ENCODE measurements at places on chromosomes 5 and 9.

DNA sequence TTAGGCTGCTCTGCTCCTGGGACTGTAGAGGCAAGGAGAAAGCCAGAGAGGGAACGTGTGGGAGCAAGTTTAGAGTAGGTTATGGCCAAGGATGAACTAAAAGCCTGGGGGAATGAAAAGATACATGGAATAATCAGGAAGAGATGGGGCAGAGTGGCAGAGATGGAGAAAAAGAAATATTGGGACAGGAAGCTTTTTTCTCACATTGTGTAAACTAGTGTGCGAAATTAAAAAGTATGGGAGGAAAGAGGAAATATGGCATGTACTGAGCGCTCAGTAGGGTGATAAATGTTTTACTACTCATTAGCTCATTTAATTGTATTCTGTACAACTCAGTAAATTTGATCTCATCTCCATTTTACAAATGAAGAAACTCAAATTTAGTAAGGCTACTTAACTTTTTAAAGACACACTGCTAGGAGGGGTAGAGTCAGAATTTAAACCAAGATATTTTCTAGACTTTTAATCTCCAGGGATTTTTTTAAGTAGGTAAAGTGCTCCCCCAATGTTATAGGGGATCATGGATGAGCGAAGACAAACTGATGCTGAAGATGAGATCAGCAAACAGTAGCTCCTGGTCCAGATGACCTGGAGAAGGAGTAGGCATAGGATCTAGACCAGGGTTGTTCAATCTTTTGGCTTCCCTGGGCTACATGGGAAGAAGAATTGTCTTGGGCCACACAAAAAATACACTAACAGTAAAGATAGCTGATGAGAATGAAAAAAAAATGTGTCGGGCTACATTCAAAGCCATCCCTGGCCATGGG lies 30.8 kb downstream of the ALDH1A1 start:
- DNase-seq, result no peak

DNA sequence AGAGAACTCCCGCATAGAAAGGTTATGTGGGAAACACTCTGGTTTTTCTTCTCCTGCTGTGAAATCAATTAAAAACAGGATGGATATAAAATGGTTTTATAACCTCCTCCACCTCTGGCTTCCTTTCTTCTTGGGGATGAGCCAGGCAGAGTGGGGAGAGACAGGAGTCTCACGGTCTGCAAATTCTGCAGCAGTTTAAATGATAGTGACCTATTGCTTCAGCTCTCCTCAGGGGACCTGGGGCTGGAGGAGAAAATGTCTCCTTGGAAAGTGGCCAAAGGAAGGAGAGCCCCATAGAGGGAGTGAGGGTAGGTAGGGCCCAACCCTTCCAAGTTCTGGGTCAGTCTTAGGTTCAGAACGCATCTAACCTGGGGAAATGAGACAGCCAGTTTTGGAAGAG lies 118.8 kb downstream of the MTX3 start:
- no peak for DNase-seq

GRCh38 chr9:13020146-13021040 lies 245.6 kb downstream of the LURAP1L start:
- DNase-seq, result no peak

DNA sequence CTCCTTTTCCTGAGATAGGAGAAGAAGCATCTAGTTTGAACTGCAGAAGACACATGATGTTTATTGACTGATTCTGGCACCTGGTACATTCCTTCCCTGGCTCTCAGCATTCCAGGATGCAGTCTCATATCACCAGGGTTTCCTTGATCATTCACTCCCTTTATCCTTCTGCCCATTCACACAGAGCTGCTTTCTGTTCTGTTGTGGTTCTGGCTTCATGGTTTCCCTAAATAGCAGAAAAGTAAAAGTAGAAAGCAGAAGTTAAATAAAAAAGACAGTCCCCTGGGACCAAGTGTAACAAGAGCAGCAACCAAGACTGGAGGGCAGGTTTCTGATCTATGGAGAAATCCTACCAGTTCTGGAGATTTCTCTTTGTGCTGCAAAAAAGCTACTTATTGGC lies 3.2 kb downstream of the IFNA8 start:
- DNase-seq, result no peak

DNA sequence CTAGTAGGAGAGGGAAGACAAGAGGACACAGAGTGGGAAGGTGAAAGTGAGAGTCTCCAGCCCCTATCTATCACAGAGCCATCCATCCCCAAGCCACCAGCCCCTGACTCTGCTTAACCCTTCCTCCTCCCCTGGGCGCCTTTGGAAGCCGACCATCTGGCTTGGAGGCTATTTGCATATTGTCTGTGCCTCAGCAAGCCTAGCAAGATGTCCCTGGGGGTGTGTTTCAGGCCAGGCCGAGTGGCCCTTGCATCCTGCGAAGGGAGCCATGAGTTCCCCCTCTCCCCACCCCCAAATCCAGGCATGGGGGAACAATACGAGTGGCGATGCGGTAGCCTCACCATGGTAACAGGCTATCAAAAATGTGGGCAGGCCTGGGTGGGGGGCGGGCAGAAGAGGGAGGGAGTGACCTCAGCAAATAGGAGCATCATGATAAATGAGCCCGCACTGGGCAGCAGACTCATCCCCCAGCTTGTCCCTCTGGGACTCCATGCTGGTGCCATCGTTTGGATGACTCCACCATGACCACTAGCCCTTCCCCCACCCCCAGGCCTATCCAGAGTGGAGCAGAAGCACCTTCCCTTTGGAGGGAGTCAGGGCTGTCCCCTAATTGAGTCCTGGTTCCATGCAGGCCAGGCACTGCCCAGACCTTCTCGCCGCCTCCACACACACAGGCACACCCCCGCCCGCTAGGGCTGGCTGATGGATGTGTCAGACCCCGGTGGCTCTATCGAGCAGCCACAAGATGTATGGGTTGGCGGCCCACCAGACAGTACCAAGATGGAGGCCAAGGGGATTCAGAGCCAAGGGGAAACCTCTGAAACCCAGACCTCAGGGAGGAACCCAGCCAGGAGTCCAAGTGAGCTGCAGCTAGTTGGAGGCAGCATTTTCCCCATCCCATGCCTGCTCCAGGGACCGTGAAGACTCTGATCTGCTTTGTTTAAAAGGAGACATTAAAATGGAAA lies 14.6 kb downstream of the URM1 start:
- no peak for DNase-seq

GRCh38 chr5:7884491-7885267 lies 15.7 kb downstream of the MTRR start:
- DNase-seq, result no peak

DNA sequence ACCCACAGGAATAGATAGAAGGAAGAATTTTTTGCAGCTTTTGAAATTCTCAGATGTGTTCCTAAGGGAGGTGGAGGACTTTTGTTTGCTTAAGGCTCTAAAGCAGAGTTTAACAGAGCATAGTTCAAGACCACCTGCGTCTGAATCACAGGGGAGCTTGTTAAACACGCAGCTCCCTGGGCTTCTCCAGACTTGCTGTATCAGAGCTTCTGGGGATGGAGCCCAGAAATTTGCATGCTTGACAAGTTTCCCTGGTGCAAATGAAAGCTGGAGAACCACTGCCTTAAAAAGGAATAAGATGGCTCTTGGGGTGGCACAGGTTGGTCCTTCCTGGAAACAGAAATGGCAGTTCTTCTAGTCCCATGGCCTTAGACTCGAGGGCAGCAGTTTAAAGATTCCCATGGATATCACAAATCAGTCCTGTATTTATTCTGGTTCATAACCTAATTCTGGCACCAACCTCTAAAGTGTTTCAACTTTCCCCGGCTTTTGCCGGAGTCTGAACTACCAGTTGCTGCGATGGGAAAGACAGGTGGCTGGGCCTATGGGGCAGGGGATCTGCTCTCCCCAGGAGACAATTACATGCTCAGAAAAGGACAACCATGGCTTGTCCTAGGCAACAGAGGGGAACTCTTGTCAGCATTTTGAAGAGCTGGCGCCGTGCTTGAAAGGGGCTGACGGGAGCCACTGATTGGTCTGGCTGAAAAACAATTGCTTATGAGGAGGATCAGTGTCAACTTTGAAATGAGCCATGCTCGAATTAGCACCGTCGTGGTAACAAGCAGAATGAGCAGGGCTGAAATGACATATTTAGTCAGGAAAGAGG lies 599.6 kb downstream of the CCDC171 start:
- DNase-seq, result no peak

- DNase-seq, result no peak
Measured at GRCh38 chr5:138000102-138000723, 32.7 kb downstream of the FAM13B start.

- no peak for DNase-seq
Measured at GRCh38 chr5:176813587-176814312, 3.4 kb downstream of the UNC5A start.

- DNase-seq, result no peak
Measured at GRCh38 chr5:10726913-10727517, 34.0 kb downstream of the DAP start.

- no peak for DNase-seq
Measured at GRCh38 chr9:70406434-70406862, 8.0 kb downstream of the KLF9 start.

DNA sequence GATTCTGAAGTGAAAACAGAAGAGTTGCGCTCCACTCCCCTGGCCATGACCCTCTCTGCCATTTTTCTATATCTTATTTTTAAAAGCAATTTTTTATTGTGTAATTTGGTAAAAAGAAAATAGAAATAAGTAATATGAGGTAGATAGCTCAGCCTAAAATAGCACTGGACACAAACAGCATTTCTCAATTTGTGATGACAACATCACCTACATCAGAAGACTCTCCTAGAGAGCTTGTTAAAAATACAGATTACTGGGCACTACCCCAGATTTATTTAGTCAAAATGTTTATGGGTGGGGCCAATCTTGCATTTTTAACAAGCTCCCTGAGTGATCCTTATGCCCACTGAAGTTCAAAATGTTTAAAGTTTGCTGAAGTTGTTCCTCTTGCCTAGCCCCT lies 40.5 kb upstream of the CCDC112 start:
- DNase-seq, result no peak

DNA sequence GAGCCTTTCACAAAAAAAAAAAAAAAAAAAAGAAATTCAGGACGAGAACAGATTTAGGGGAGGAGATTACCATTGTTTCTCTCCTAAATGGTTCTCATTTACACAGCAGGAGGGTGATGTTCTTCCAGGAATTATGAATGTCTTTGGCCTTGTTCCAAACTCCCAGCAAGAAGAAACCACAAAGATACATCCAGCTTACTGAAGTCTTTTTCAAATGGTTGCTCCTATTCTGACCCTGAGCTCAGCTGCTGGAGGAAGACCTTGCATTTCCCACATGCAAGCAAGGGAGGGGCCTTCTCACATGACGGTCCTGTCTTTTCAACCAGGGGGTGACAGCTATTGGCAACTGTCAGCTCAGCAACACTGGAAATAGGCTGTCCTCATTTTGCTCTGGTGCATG lies 203.0 kb upstream of the VLDLR start:
- no peak for DNase-seq

- no peak for DNase-seq
Measured at GRCh38 chr9:29044959-29045358, 1471.7 kb upstream of the C9orf72 start.

- no peak for DNase-seq
Measured at GRCh38 chr5:33608344-33609041, 167.7 kb downstream of the TARS1 start.

Data from activated T-helper 1 cell treated with Interleukin-2 at 50 U/mL for 16 hours (primary cell).